Eye (tissue), 1 donor: ENCODE measurements at places on chromosomes 3 and 15.

DNA sequence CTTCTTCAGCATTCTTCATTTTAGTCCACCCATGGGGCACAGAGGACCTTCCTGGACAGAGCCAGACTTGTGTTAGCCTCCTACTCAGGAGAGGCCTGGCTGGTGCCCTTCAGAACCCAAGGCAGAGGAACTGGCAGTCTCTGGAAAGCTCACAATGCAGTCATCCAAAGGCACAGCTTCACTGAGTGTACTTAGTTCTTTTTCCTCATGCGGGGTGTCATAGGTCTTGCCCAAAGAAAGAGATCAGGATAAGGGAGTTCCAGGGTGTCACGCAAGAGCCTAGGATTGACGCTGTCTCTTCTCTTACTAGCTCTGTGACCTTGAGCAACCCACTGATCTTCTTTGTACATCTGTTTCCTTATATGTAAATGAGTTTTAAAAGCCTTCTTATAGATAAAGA, 58.7 kb downstream of the CD200 start:
- no peak for DNase-seq

DNA sequence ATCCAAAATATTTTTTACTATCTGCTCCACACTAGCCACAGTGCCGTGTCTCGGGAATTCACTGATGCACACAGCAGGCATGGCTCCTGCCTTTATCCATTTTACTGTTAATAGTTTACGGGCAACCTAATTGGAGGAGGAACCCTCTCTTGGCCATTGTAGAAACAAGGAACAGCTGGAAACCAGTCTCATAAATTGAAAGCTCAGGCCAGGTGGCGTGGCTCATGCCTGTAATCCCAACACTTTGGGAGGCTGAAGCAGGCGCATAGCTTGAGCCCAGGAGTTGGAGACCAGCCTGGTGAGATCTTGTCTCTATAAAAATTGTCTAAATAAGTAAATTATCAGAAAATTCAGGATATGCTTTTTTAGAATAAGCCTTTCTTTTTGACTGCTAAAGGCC, 39.0 kb downstream of the IL5RA start:
- DNase-seq, result peak; percentile 22

GRCh38 chr3:124395162-124395561, 335.1 kb upstream of the UMPS start:
- DNase-seq, result no peak

GRCh38 chr15:52031556-52031955, 12.5 kb downstream of the MAPK6 start:
- no peak for DNase-seq

DNA sequence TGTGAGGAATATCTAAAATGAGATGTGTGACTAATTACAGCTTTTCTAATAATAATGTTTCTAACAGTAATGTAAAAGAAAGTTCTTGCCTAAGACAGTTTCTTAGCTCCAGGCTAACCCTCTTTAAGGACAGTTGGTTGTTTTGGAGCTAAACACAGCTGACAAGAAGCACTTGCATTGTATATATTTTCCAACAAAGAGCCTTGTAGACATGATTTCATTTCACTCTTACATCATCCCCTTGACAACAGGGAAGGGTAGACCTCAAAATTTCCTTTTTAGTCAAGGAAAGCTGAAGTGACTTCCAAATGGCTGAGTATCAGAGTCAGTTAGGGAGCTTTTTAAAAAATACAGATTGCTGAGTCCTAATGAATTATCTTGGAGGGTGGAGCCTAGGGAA, 4.1 kb downstream of the ARID3B start:
- DNase-seq, result no peak

DNA sequence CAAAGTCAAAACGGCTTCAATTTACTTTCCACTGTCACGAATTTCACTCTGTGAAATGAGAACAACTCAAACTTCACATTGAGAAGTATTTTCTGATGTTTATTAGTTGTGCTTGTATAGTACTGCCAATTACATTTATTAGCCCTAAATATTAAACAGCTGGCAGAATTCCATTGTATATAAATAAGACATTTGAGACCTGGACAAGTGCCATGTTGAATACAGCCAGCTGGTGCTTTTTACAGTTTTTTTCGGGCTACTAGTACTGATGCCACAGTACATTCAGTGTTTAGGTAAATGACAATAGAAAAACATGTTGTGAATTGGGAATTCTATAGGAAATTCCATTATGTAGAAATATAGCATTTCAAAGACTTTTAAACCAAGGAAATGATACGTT, 79.0 kb downstream of the EPHA3 start:
- DNase-seq, result no peak

- DNase-seq, result no peak
Measured at GRCh38 chr3:66561367-66561766, 60.5 kb upstream of the LRIG1 start.

DNA sequence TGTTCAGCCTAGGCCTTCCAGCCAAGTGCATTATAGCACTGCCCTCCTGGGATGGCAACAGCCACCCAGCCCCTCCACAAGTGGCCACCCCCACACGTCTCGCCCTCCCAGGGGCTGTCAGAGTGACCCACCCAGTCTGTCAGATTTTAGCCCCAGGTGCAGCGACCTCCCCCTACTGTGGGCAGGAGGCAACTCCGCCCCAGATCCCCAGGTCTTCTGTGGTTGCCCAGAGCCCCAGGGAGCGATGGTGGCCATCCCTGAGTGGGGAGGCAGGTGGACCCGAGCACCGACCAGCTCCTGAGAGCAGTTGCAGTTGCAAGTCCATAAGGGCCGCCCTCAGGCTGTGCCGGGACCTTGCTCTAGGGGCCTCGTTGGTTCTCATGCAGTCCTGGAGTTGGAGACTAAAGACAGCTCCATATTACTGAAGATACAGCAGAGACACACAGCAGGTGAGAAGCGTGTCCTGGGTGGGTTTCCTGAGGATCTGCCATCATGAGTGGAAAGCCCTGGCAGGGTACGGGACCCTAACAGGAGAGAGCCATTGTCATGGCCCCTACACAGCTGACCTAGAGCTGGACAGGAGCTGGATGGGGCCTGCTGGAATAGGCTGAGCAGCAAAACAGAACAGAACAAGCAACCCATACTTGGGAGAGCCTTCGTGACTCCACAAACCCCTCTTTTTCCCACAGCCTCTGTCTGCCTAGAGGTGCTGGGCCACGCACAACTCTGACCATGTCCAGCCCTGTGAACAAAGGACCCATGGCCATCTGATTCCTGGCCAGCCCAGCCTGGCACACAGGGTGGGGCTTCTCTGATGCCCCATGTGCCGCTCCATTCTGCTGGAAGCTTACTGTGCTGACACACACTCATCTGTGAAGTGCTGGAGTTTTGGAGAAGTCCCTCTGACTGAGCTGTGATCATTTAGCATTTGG, 110.3 kb upstream of the ALDH1A3 start:
- DNase-seq, result no peak

GRCh38 chr3:37465174-37465573, 290.8 kb upstream of the LRRFIP2 start:
- DNase-seq, result no peak

- no peak for DNase-seq
Measured at GRCh38 chr15:62666046-62666445, 376.5 kb upstream of the TPM1 start.

GRCh38 chr3:158727206-158728060, 4.8 kb downstream of the RARRES1 start:
- DNase-seq, result peak; percentile 89

GRCh38 chr3:99674086-99674789, 35.8 kb downstream of the COL8A1 start:
- DNase-seq, result no peak

GRCh38 chr3:178546079-178546478, 9.8 kb downstream of the KCNMB2 start:
- no peak for DNase-seq

DNA sequence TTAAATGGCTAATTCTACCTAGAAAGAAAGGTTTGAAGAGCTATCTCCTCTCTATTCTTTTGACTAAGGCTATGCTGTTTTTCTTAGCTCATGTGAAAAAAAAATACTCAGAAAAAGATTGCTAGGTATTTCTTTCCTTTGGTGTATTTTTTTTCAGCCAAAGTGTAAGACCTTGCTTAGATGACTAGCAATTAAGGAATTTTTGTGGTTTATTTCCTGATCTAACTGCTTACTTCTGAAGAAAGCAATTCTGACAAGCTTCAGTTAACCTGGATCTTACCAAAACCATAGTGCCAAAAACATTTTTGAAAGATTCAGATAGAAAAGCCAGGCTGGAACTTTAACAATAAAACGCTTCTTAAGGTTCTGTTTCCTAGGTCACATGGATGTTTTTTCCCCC, 315.6 kb downstream of the SOX2 start:
- DNase-seq, result no peak

DNA sequence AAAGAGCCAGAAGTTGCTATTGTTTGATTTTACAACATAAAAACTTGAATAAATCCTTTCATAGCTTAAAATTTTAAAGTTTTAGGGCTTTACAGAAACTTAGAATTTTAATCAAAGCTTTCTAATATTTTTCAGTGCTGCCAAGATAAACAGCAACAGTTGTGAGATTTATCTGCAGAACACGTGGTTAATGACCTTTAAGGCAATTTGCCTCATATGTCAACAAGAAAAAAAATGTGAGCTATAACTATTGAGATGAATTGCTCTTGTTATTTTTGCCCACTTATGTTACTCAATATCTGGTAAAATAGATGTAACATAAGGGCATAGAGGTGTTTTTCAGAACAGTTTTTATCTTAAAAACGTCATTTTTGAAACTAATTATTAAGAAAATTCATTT, 96.7 kb upstream of the NECTIN3 start:
- no peak for DNase-seq

DNA sequence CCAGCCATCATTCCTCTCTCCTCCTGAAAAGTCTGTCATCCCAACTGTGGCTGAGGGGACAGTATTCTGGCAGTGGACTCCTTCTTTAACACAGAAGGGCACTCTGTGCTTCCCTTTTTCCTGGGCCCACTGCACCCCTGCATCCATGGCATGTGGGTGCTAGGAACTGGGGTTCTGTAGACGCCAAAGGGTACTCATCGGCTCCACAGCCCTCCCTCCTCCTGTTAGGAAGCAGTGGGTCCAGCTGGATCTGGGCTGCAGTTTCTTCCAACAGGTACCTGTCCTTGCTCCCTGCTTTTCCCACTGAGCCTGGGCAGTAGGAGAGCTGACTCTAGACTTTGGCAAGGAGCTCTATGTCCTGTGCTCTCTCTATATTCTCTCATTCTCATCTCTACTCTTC, 6.4 kb upstream of the MANF start:
- no peak for DNase-seq

- no peak for DNase-seq
Measured at GRCh38 chr3:12458901-12459300, 25.4 kb upstream of the TSEN2 start.

- DNase-seq, result no peak
Measured at GRCh38 chr3:33855884-33856546, 57.6 kb downstream of the PDCD6IP start.

GRCh38 chr15:48798319-48798718, 12.6 kb downstream of the CEP152 start:
- DNase-seq, result peak; percentile 27

DNA sequence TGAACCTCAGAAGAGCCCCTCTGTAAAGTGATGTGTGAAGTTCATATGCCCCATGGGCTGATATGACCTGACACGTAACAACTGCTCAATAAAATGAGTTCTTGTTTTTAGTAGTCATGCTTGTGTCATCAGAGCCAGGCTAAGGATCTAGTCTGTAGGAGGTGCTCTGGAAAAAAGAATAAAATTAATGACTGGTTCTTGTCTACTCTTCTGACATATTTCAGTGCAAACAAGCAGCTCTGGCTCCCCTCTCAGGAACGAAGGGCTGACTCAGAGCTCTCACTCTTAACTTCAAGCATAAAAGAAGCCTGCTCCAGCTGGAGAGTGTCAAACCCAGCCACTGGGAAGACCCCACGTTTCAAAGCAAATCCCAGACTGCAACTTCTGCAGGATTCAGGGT, 77.0 kb downstream of the LRIG1 start:
- DNase-seq, result no peak

DNA sequence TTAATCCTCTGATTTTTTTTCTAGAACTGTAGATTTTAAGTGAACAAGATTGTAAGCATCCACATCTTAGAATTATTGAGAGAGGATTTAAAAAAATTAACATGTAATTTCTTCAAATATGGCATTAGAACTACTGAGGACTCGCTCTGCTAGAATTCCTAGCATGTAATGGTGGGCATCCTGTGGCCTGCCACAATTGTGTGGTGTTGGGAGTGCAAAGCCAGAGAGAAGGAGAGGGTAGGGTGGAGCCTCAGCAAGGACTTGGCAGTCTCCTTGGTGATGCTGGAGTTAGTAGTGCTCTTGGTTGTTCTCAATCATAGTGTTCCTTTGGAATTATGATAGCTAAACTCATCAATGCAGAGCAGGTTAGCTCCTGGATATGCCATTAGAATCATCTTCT, 443.9 kb upstream of the TBL1XR1 start:
- DNase-seq, result no peak

- DNase-seq, result peak; percentile 45
Measured at GRCh38 chr3:178289544-178290160, 246.6 kb upstream of the KCNMB2 start.

DNA sequence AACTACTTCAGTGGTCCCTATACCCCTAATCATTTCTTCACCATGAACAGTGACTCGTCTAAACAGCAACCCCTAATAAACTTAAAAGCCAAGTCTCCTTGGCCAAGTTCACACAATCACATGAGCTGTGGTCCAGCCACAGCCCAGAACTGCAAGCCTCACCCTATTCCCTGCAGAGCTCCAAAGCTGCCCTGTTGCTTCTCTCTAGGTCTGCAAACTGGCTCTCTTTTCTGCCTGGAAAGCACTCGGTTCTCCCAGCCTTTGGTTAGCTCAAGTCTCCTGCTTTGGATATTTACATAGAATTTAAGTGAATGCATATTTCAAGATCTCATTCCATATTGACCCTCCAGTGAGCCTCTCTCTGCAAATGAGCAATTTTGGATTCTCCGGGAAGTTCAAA, 107.0 kb downstream of the TOP2B start:
- no peak for DNase-seq

DNA sequence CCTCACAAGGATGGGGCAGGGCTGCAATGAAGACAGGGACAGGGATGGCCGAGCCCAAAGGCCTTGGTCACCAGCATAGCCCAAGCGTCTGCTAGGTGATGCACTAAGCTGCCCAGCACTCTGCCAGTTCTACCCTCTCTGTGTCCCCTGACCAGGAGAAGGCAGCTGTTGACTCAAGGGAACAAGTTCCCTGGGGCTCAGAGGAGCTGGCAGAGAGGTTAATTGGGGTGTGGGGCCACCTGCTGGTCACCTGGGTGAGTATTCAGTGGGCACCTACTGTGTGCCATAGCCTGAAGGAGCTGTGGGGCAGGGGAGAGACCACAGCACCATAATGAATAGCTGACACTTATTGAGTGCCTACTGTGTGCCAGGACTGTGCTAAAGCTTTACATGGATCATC, 22.0 kb upstream of the DOCK3 start:
- no peak for DNase-seq

GRCh38 chr3:169661361-169662131, 2.0 kb downstream of the MECOM start:
- no peak for DNase-seq

- no peak for DNase-seq
Measured at GRCh38 chr15:31469786-31470525, 143.3 kb downstream of the KLF13 start.

GRCh38 chr15:57550640-57551039, 41.1 kb upstream of the MYZAP start:
- DNase-seq, result no peak

- no peak for DNase-seq
Measured at GRCh38 chr3:63493101-63493500, 159.4 kb upstream of the SNTN start.
